LHCN-M2 (cell line): ENCODE measurements at places on chromosomes 7 and 10. TPM values are rescaled to one million over a fixed set of nuclear protein-coding genes. Genes with fewer than 3 reads are reported as not detected.

- DNase-seq, result no peak
Observed at GRCh38 chr10:20742737-20743541, 154.2 kb downstream of the NEBL start.

- DNase-seq, result no peak
Observed at GRCh38 chr10:108434559-108435252, 1270.2 kb upstream of the SORCS1 start.

- no peak for DNase-seq
Observed at GRCh38 chr10:86085686-86086085, 280.9 kb downstream of the GRID1 start.

DNA sequence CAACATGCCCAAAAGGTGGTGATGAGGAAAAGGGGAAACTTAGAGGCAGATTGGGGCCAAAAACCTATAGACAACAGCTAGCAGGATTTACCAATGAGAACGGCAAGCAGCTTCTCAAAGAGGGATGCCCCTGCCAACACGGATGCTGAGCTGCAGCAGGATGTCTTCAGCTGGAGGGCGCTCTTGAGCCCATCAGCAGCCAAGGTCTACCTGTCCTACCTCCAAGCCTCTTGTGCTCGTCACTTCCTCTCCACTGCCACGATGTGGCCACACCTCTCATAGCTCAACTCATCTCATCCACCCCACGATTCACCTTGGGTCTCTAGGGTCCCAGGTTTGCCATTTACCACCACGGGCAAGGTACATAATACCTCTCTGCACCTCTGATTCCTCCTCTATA, 36.5 kb downstream of the DLG5 start:
- no peak for DNase-seq

Gene ATRNL1
- 13.0 and 13.1 TPM in 2 replicates for total RNA-seq

GRCh38 chr7:27161721-27162560, 3.4 kb downstream of the HOXA9 start:
- DNase-seq, result no peak

DNA sequence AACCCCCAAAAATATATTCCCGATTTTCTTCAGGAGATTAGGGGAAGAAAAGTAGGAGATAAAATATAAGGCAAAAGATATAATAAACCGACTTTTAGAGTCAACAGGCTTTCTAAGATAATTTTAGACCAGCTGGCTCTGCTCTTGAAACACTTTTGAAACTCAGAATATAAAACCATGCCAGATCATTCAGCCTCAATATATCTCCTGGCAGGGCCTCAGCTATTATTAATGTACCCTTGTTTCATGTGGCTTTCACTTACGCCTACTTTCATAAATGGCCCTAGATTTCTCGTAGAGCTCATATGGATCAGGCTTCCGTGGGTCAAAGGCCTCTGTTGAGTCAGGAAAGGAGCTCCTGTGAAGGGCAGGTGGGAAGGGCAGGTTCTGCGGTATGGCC, 396.0 kb downstream of the PHTF2 start:
- no peak for DNase-seq

- no peak for DNase-seq
Observed at GRCh38 chr10:113569576-113569975, 16.7 kb downstream of the HABP2 start.

- peak; percentile 35 for DNase-seq
Observed at GRCh38 chr10:20993389-20993788, 96.3 kb upstream of the NEBL start.

Gene LIPF
- total RNA-seq, result 0.32 TPM in 1 of 2 replicates, not detected in the other

GRCh38 chr7:134755422-134756022, 23.9 kb upstream of the CALD1 start:
- DNase-seq, result peak; percentile 38
